Adrenal gland (tissue), 19 donors: ENCODE measurements at places on chromosomes 7 and 10. TPM values are rescaled to one million over a fixed set of nuclear protein-coding genes. Genes with fewer than 3 reads are reported as not detected.

GNAT3 gene
- not detected for total RNA-seq

TEX36 gene
- not detected for total RNA-seq

TRPV5 gene
- total RNA-seq: not detected

COL1A2 gene
- total RNA-seq: 192 TPM

EVX1 gene
- total RNA-seq: 1.3 TPM

FAM53B gene
- total RNA-seq: 37.7 TPM

TAS2R5 gene
- 0.61 TPM for total RNA-seq

ZNF722 gene
- not detected for total RNA-seq

THSD7A gene
- 18.4 TPM for total RNA-seq

PRKCQ gene
- 1.0 TPM for total RNA-seq

HOXA6 gene
- 21.5 TPM for total RNA-seq

ANKRD7 gene
- total RNA-seq: 9.4 TPM

CRYGN gene
- total RNA-seq: not detected

GNAI1 gene
- 72.5 TPM for total RNA-seq

GPER1 gene
- 20.4 TPM for total RNA-seq

FAM131B gene
- 1.2 TPM for total RNA-seq

GSTO2 gene
- 4.1 TPM for total RNA-seq

CC2D2B gene
- 0.99 TPM for total RNA-seq

ADCYAP1R1 gene
- 0.39 TPM for total RNA-seq

CCL24 gene
- total RNA-seq: not detected

HOXA13 gene
- not detected for total RNA-seq

ZPBP gene
- not detected for total RNA-seq
